ENCODE measurements at places on chromosomes 3 and 15.

GRCh38 chr3:20975188-20975651, 775.8 kb downstream of the ZNF385D start:
- DNase-seq, result no peak

DNA sequence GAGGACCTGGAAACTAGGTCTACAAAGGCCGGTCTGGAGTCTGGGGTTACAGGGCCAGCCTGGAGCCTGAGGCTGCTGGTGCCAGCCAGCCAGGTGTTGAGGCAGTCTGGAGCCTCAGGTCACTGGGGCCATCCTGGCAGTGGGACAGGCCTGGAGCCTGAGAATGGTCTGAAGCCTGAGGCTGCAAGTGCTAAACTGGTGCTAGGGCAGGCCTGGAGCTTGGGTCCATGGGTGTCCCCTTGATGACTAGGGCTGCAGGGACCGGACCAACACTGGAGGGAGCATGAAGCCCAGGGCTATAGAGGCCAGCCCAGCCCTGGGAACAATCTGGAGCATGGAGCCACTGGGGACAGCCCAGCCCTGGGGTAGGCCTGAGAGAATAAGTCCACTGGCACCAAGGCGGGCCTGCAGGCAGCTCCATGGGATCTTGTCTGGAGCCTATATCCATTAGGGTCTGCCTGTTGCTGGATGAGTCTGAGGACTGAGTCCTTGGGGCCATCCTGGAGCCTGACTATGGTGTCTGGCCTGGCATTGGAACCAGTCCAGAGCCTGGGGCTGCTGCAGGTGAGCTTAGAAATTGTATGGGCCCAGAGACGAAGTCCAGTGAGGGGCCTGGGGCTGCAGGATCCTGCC, 101.9 kb downstream of the GLDN start:
- no peak for DNase-seq

DNA sequence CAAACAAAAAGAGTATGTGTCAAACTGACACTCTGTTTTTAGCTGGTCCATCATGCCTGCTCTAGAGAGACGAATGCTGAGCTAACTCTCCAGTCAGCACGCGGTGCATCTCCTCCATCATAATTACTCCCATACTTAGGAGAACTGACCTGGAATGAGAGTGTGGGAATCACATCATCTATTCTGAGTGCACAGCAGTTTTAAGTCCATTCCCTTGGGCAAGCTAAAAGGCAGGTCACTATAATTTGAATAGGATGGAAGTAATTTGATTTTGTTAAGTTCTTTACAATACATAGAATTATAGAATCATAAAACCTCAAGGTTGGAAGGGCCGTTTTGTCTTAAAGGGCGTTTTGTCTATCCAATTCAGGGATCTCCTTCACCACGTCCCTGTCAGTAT, 251.6 kb downstream of the XXYLT1 start:
- DNase-seq, result no peak

DNA sequence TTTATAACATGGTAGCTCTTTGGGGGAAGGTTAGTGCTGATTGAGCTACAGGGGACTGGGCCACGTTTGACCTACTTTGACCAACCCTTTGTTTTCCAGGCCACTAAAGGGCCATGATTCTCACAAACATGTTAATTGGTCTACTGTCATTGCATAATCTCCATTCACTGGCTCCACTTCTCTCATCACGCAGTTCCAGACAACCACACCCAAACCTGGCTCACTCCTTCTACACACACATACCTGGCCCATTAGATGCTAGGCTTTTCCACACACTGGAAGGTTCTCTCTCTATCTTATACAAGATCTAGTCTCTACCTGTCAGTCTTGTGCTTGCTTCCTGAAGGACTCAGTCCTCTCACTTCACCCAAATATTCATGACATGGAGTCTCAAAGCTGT, 15.9 kb downstream of the TGM5 start:
- no peak for DNase-seq

GRCh38 chr15:38207621-38208020, 45.0 kb upstream of the SPRED1 start:
- no peak for DNase-seq

- no peak for DNase-seq
Observed at GRCh38 chr3:86984271-86984670, 6.7 kb downstream of the VGLL3 start.

DNA sequence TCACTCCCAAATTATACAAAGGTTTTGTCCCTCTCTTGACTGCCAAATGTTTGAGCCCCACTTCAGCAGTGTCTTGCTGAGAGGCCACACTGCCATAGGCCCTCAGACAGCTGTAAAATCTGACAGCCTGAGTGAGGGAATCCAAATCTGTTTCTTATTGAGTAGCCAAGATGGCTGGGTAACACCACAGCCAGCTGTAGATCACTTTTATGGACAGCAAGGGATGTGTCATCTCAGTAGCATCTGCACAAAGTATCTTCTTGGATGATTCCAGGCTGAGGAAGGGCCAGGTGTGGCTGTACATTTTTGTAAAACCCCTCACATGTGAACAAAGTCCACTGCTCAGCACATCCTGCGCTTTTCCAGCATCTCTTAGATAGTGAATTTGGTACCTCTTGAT, 237.0 kb upstream of the LRTM1 start:
- DNase-seq, result no peak

GRCh38 chr15:93451822-93452221, 362.8 kb upstream of the RGMA start:
- DNase-seq, result no peak

GRCh38 chr3:64915778-64916177, 228.0 kb upstream of the ADAMTS9 start:
- DNase-seq, result no peak

DNA sequence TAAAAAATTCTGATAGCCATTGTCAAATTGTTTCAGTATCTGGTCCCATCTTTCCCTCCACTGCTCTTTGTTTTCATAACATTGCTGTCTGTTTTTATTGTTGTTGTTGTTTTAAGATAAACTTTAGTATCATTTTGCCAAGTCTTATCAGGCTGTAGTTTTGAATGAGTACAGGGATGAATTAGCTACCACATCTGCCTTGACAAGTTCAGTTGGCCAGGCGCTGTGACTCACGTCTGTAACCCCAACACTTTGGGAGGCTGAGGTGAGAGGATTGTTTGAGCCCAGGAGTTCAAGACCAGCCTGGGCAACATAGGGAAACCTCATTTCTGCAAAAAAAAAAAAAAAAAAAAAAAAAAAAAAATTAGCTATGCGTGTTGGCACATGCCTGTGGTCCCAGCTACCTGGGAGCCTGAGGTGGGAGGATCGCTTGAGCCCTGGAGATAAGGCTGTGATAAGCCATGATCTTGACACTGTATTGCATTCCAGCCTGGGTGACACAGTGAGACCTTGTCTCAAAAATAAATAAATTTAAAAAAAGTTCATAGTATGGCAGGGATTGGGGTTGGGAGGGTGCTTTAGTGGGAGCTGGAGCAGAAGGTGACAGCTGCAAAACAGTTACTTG, 8.3 kb upstream of the ANKDD1A start:
- DNase-seq, result no peak

- DNase-seq, result no peak
Observed at GRCh38 chr3:81462921-81463320, 298.5 kb downstream of the GBE1 start.

DNA sequence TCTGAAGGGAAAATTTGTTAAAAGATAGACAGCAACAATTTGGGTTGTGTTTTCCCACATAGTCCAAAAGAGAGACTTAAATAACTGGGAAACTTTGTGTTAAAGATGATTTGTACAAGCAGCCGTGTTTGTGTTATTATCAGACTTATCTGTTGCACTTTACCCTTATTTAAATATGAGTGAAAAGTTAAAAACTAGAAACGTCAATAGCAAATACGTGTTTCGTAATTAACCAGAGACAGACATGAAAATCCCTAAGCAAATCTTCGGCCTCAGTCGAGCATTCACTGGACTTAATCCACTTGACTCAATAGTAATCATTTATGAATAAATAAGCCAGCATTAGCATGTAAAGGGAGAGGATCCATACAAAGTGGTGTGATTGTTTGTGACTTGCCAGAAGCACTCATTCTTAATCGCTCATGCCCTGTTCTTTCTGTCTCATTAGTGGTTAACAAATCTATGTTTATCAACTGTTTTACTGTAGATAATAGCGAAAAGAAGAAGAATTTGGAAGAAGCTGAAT, 34.2 kb downstream of the BLM start:
- DNase-seq, result no peak

- no peak for DNase-seq
Observed at GRCh38 chr3:174062923-174063322, 665.4 kb downstream of the NLGN1 start.

DNA sequence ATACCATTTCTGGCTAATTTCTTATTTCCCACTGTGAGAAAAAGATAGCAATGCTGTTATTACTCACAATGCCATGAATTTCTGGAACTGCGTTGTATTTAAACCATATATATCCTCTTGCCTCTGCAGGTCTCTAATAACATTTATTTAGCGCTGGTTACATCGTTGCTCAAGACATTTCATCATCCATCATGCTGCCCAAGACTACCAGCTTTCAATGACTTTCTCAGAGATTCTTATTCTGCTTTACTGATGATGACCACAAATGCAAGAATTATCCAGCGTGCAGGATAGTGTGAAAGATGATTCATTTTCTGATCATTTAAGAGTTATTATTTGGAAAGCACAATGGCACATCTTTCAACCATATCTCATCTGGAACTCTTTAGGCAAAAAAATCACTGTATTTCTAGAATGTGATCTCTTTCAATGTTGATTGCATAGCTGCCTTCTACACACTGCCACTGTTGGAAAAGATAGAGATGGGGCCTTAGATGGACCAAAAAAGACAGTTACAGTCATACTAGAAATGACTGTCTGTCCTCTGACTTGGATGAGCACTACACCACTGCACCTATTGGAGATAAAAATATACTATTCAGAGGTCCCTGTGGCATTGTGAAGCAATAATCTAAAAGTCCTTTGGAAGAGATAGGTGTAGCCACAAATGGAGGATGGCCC, 716.1 kb downstream of the NSUN3 start:
- DNase-seq, result no peak

GRCh38 chr3:167318306-167318705, 61.8 kb downstream of the ZBBX start:
- no peak for DNase-seq

GRCh38 chr3:10408680-10409079, 87.8 kb upstream of the SEC13 start:
- DNase-seq, result no peak

- DNase-seq, result no peak
Observed at GRCh38 chr3:119717520-119717919, 14.7 kb downstream of the CFAP91 start.

GRCh38 chr15:85741021-85741421, 53.7 kb downstream of the KLHL25 start:
- DNase-seq, result no peak

GRCh38 chr3:53217175-53217574, 38.6 kb downstream of the TKT start:
- DNase-seq, result no peak

- DNase-seq, result no peak
Observed at GRCh38 chr3:64351713-64352638, 126.7 kb upstream of the PRICKLE2 start.

GRCh38 chr3:29168696-29169095, 112.2 kb upstream of the RBMS3 start:
- DNase-seq, result no peak
